ENCODE measurements at places on chromosomes 2 and 18. TPM values are rescaled to one million over a fixed set of nuclear protein-coding genes. Genes with fewer than 3 reads are reported as not detected.
A peak's percentile ranks its signal among the peaks of the same experiment; 100 is the strongest.

- DNase-seq, result peak; percentile 12
Observed at GRCh38 chr18:159037-159652, 788 bp downstream of the USP14 start.

The ALLC gene
- polyA plus RNA-seq, result not detected

The CLIP4 gene
- 29.8 TPM for polyA plus RNA-seq

DNA sequence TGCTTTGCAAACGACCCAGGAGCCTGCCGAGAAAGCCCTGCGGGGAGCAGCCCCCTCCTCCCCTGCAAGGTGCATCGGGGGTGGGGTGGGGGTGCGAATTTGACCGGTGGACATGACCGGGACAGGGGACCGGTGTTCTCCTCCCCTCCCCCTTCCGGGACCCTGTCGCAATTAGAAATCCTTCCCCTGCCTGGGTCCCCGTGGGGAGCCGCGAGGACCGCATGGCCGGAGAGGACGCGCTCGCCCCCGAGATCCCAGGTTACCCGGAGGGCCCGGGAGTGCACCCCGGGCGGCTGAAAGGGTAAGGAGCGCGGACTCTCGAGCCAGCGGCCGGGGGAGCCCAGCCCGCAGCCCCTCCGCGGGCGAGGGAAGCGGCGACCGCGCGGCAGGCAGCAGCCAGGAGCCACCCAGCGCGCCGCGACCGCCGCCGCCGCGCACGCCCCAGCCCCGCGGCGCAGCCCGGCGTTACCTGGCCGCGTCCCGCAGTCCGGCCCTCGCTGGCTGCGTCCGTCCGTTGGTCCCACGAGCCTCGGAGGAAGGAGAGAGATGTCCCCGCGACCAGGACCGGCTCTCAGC lies 482 bp downstream of the DLGAP1 start:
- DNase-seq, result no peak
